Omental fat pad (tissue), 4 donors: ENCODE measurements at places on chromosomes 4 and X. TPM values are rescaled to one million over a fixed set of nuclear protein-coding genes. Genes with fewer than 3 reads are reported as not detected.

Gene MAGEE1
- total RNA-seq: 0.48 TPM

Gene GIMD1
- not detected for total RNA-seq

Gene DRD5
- total RNA-seq: not detected

Gene SNCA
- 20.9 TPM for total RNA-seq
